ENCODE measurements at places on chromosomes 3 and 15. TPM values are rescaled to one million over a fixed set of nuclear protein-coding genes. Genes with fewer than 3 reads are reported as not detected.

Gene GXYLT2
- 8.0 TPM for total RNA-seq

Gene EPHA6
- total RNA-seq = 0.31 TPM

Gene PATL2
- total RNA-seq = 2.4 TPM

Gene TEX55
- not detected for total RNA-seq

Gene NT5DC2
- total RNA-seq = 85.6 TPM

Gene BFSP2
- total RNA-seq = not detected

Gene ACKR4
- 2.7 TPM for total RNA-seq

Gene CAMK2N2
- total RNA-seq = 0.58 TPM

Gene FYCO1
- total RNA-seq = 38.7 TPM

Gene ONECUT1
- 0.18 TPM for total RNA-seq

Gene STRIT1
- total RNA-seq = not detected

Gene ACTRT3
- 3.2 TPM for total RNA-seq

Gene GHSR
- total RNA-seq = not detected

Gene VILL
- total RNA-seq = 18.2 TPM

Gene SUSD5
- 2.9 TPM for total RNA-seq

Gene COX17
- 43.8 TPM for total RNA-seq

Gene CD96
- 3.1 TPM for total RNA-seq

Gene GOLGA6A
- total RNA-seq = not detected

Gene GOLGA8T
- not detected for total RNA-seq

Gene P2RY12
- 3.0 TPM for total RNA-seq

Gene SI
- not detected for total RNA-seq

Gene GALNT15
- total RNA-seq = 2.8 TPM

Gene ANKRD34C
- total RNA-seq = 0.03 TPM

Gene LRRK1
- total RNA-seq = 22.9 TPM

Gene MCTP2
- 34.9 TPM for total RNA-seq

Gene KLHL40
- not detected for total RNA-seq

Gene ROPN1
- total RNA-seq = not detected

Data from lung (tissue), 17 donors.